ENCODE measurements at places on chromosomes 2 and 18. TPM values are rescaled to one million over a fixed set of nuclear protein-coding genes. Genes with fewer than 3 reads are reported as not detected.

Gene TYW5
- 6.8 TPM for total RNA-seq

Gene SH3RF3
- 58.8 TPM for total RNA-seq

DNA sequence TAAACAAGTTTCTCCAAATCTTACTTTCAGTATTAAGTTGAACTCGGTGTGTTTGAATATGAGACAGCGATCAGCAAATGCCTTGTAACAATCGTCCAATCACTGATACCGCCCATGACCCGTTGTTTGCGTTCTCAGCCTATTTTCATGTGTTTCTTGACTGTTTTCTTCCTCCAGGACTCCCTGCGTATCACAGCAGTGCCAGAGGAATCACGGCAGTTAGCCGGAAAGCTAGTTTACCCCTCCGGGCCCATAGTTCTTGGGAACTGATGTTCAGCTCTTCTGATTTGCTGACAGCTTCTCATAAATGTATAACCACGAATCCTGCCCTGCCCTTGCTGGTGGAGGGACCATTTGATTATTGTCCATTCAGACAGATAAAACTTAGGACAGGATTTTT is 42.2 kb upstream of the TPO start:
- no peaks in the 10 kb centered on the region for H3K4me1 ChIP-seq
- no peaks in the 10 kb centered on the region for H3K36me3 ChIP-seq
- H3K27me3 ChIP-seq: peaks cover 16% of the 10 kb centered on the region
- DNase-seq: no peak

DNA sequence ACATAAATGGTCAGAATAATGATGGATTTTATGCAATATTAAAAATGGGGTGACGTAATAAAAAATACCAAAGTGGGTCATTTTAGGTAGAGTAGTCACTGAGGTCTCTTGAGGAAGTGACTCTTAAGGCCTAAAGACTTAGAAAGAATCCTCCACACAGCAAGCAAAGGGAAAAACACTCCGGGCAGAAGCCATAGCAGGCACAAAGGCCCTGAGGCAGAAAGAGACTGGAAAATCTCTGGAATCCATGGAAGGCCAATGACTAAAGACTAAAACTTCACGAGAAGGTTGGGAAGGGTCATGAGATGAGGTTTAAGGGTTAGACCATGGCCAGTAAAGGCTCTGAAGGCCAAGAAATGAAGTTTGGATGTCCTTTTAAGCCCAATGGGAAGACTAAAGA is 36.9 kb downstream of the MAIP1 start:
- no peak for DNase-seq
- no peaks in the 10 kb centered on the region for H3K4me1 ChIP-seq
- no peaks in the 10 kb centered on the region for H3K36me3 ChIP-seq

Gene CNTNAP5
- total RNA-seq: not detected

Gene MAP3K19
- total RNA-seq: not detected

DNA sequence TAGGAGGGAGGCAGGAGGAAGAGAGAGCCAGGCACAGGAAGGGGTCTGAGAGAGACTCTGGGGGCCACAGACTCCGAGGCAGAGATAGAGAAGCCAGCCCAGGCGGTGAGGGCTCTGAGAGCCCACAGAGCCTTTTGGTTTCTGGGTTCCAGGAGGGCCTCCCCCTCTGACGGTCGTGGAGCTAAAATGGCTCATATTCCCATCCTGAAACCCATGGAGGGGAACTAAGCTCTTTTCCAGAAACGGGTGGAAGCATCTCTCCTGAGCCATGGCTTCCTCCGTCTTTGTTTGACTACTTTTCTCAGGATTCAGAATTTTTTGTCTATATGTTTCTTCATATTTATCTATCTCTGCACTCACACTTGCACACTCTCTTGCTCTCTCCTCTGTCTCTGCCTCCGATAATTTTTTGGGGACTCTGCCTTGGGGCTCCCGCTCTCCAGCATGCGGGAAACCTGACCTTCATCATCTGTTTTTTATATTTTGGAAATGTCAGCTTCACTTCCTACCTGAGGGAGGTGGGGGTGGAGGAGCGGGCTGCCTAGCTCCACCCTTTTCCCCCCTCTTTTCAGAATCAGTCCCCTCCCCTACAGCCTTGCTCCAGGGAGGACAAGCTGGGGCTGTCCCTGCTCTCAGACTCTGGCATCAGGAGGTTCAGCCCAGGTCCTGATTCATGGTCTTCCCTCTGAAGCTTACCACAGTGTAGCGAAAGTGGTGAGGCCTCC is 5.0 kb upstream of the PKDCC start:
- no peak overlapping the region for H3K4me3 ChIP-seq
- no peaks in the 10 kb centered on the region for H3K27me3 ChIP-seq
- peaks cover 29% of the 10 kb centered on the region for H3K4me1 ChIP-seq
- H3K27ac ChIP-seq: no peak overlapping the region

Gene LAMA3
- 2.8 TPM for total RNA-seq

DNA sequence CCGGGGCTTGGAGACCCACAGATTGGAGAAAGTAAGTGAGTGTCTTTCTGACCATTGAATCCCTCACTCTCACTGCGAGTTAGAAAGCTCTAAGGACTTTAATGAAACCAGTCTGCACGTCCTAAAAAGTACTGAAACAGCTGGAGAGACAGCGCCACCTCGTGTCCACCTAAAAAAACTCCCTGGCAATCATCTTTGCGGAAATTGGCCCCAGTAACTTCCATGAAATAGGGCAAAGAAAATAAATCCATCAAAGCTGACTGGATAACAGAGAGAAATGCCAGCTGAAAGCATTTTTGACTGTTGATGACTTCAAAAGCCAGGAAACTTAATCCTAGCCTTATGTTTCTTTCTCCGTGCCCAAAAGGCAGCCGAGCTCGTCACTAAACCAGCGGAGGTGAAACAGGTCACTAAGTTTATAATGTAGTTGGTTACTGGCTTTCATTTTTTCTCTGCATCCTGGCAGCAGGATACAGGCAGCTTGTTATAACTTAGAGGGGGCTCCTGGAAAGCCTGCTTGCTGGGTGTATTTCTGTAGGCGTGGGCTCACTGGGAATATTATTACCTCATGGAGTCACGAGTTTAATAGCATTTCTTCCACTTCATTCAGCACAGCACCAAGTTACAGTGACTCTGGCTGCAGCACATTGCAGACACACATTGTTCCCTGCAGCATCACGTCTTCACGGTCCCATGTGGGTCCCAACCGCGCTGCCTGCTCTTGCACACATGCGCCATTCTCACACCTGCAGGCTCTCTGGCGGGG is 266.5 kb downstream of the HRH4 start:
- DNase-seq: no peak
- peaks cover 30% of the 10 kb centered on the region for H3K27me3 ChIP-seq
- H3K4me1 ChIP-seq: peaks cover 8% of the 10 kb centered on the region
- H3K36me3 ChIP-seq: no peaks in the 10 kb centered on the region
- H3K4me3 ChIP-seq: no peak overlapping the region

- no peak overlapping the region for H3K27ac ChIP-seq
- peaks cover 22% of the 10 kb centered on the region for H3K4me1 ChIP-seq
- peaks cover 3% of the 10 kb centered on the region for H3K36me3 ChIP-seq
- H3K27me3 ChIP-seq: no peaks in the 10 kb centered on the region
Measured at GRCh38 chr2:72815655-72816278, 10.1 kb downstream of the EXOC6B start.

DNA sequence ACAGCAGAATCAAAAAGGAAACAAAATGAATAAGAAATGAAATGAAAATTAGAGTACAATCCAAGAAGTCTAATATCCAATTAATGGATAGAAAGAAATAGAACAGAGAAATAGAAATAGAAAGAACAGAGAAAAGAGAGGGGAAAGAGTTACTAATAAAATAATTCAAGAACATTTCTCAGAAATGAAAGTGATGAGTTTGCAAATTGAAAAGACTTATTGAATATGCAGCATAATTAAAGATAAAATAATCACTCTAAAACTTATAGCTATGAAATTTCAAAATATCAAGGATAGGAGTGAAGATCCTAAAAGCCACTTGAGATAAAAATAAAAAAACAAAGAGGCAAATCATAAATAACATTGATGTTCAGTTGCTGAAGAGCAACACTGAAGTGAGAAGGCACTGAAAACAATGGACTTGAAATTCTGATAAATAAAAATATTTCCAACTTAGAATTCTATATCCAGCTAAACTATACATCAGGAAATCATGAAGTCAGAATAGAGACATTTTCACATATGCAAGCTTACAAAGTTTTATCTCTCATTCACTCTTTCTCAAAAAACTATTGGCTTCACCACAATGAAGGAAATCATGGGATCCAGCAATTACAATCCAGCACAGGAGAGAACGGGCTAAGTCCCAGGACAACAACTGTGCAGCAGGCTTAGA is 155.9 kb upstream of the SPATS2L start:
- peaks cover 13% of the 10 kb centered on the region for H3K36me3 ChIP-seq
- no peak overlapping the region for H3K27ac ChIP-seq
- no peaks in the 10 kb centered on the region for H3K27me3 ChIP-seq
- DNase-seq: no peak
- peaks cover 26% of the 10 kb centered on the region for H3K4me1 ChIP-seq

- no peak for DNase-seq
- no peaks in the 10 kb centered on the region for H3K27me3 ChIP-seq
- H3K4me3 ChIP-seq: no peak overlapping the region
- peak overlapping the region; percentile 10 for H3K27ac ChIP-seq
- H3K36me3 ChIP-seq: peaks cover 42% of the 10 kb centered on the region
Measured at GRCh38 chr2:37643730-37644078, 27.7 kb downstream of the CDC42EP3 start.

Gene C2orf15
- not detected for total RNA-seq

Gene CIDEA
- total RNA-seq: not detected

GRCh38 chr2:127081826-127082633 is 24.9 kb downstream of the BIN1 start:
- no peak for DNase-seq
- H3K36me3 ChIP-seq: no peaks in the 10 kb centered on the region
- peak overlapping the region; percentile 22 for H3K27ac ChIP-seq
- no peak overlapping the region for H3K4me3 ChIP-seq

Gene LYG1
- total RNA-seq: 0.99 TPM

Gene IMPA2
- total RNA-seq: 25.1 TPM

DNA sequence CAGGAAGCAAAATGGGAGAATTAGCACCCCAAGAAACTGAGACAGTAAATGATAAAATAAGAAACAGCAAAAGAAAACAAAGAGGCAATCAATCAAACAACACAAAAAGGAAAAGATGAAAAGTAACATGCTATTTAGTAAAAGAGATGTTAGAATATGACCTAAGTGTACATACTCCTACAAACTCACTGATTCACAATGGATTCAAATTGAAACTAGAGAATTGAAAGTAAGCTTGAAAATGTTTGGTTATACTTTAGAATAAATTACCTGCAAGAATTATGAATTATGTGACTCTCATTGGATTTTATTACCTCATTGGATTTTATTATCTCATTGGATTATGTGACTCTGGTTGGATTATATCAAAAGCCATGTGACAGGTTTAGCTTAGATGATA is 22.8 kb upstream of the CCNYL1 start:
- H3K27ac ChIP-seq: no peak overlapping the region
- H3K4me3 ChIP-seq: no peak overlapping the region
- DNase-seq: no peak
- H3K4me1 ChIP-seq: peaks cover 11% of the 10 kb centered on the region
- no peaks in the 10 kb centered on the region for H3K36me3 ChIP-seq
- H3K27me3 ChIP-seq: no peaks in the 10 kb centered on the region

Gene EVX2
- total RNA-seq: not detected

Gene UCN
- total RNA-seq: 1.5 TPM

GRCh38 chr2:47602996-47603395 is 179.9 kb upstream of the MSH6 start:
- no peak overlapping the region for H3K4me3 ChIP-seq
- H3K36me3 ChIP-seq: no peaks in the 10 kb centered on the region
- H3K27ac ChIP-seq: no peak overlapping the region
- DNase-seq: no peak

DNA sequence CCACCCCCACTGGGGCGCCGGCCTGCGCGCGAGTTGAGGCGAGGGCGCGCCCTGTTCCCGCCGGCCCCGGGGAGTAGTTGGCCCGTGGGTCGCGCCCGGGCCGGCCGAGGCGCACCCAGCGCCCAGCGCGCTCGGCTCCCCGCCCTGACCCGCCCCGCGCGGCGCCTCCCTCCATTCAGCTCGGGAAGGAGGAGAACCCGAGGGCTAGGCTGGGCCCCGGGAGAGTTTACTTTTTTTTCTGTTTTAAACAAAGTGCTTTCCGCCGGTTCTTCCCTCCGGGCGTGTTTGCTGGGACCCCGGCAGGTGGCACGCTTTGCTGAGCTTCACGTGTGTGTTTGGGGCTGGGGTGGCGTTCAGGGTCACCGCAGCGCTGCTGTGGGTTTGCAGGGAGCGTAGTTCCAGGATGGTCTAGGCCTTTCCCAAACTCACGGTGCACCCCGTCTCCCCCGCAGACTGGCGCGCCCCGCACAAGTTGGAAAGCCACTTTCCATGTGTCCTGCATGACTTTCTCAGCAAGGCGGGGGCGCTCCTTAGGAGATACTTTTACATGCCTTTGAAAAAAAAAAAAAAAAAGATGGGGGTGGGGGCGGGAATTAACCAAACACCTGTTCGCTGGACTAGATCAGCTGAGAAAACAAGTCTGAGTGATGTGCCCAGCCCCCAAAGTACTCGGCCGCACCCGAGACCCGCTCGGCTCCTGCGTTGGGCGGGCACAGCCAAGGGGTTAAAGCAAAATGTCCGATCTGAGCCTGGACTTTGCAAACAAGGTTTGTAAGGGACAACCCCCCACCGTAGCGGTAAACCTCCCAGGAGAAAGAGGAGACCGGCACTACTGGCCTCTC is 825 bp downstream of the ITGA6 start:
- peaks cover 4% of the 10 kb centered on the region for H3K27me3 ChIP-seq
- H3K27ac ChIP-seq: no peak overlapping the region
- H3K4me3 ChIP-seq: peak overlapping the region; percentile 75
- no peaks in the 10 kb centered on the region for H3K36me3 ChIP-seq
- H3K4me1 ChIP-seq: peaks cover 10% of the 10 kb centered on the region

- H3K27ac ChIP-seq: no peak overlapping the region
- no peaks in the 10 kb centered on the region for H3K4me1 ChIP-seq
- peaks cover 4% of the 10 kb centered on the region for H3K27me3 ChIP-seq
- no peaks in the 10 kb centered on the region for H3K36me3 ChIP-seq
Measured at GRCh38 chr18:75691483-75691882, 264.0 kb upstream of the SMIM21 start.

Gene CYS1
- total RNA-seq: 7.0 TPM

Gene PIEZO2
- total RNA-seq: 142 TPM

Gene ATOH8
- 2.7 TPM for total RNA-seq

Gene NDC80
- total RNA-seq: 6.5 TPM

DNA sequence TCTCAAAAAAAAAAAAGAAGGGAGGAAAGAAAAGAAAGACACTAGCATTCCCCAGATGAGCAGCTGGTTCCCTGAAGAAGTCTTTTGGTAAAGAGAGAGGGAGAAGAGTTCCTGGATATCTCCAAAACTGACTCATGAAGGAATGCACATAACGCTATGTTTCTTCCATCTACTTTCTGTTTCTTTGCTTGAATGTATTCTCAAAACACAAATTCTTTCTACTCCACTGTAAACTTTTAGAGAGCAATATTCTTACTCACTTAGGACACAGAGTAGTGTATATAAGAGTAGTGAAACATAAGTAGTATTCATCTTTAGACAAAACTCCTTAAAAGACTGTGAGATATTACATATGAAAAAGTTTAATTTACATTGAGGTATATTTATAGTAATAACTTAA is 64.2 kb downstream of the TRIP12 start:
- no peaks in the 10 kb centered on the region for H3K27me3 ChIP-seq
- H3K36me3 ChIP-seq: peaks cover 17% of the 10 kb centered on the region
- H3K27ac ChIP-seq: no peak overlapping the region
- no peak overlapping the region for H3K4me3 ChIP-seq
- peaks cover 20% of the 10 kb centered on the region for H3K4me1 ChIP-seq
- DNase-seq: no peak

GRCh38 chr18:57437766-57438671 is 2.8 kb downstream of the ONECUT2 start:
- DNase-seq: no peak
- peaks cover 84% of the 10 kb centered on the region for H3K27me3 ChIP-seq
- H3K36me3 ChIP-seq: peaks cover 2% of the 10 kb centered on the region
- H3K27ac ChIP-seq: no peak overlapping the region
- H3K4me1 ChIP-seq: peaks cover 57% of the 10 kb centered on the region

Measured in chondrocyte (in vitro differentiated cells).